Upper lobe of right lung (tissue), 1 donor: ENCODE measurements at places on chromosomes 3 and 15. TPM values are rescaled to one million over a fixed set of nuclear protein-coding genes. Genes with fewer than 3 reads are reported as not detected.

UROC1 gene
- total RNA-seq = not detected

RTP1 gene
- total RNA-seq = not detected

DNA sequence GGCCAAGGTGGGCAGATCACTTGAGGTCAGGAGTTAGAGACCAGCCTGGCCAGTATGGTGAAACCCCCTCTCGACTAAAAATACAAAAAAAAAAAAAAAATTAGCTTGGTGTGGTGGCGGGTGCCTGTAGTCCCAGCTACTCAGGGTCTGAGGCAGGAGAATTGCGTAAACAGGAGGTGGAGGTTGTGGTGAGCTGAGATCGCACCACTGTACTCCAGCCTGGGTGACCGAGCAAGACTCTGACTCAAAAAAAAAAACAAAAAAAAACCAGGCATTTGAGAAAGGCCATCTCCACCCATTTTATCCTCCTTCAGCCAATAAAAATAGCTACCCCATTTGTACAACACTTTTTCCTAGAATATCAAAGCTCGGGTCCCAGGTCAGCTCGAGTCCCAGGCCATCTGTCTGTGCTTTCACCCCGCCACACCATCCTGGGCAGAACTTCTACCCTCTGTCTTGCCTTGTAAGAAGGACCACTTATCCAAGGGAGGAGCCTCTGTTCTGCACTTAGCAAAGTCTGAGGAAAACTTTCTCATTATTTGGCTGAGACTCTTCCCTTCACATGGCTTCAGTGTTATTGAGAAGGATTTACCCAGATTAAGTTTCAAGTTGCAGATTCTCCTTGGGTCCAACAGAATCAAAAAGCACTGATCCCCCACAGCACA is 99.1 kb downstream of the MESD start:
- peaks cover 16% of the 10 kb centered on the region for H3K36me3 ChIP-seq
- H3K4me1 ChIP-seq = no peaks in the 10 kb centered on the region
- no peak for DNase-seq
- no peak overlapping the region for H3K27ac ChIP-seq
- H3K27me3 ChIP-seq = no peaks in the 10 kb centered on the region

GRCh38 chr3:197189623-197190022 is 108.8 kb downstream of the DLG1 start:
- H3K27ac ChIP-seq = no peak overlapping the region
- H3K4me3 ChIP-seq = no peak overlapping the region
- no peaks in the 10 kb centered on the region for H3K4me1 ChIP-seq
- H3K27me3 ChIP-seq = no peaks in the 10 kb centered on the region
